Brain pericyte (primary cell): ENCODE measurements at places on chromosomes 11 and 22.
A peak's percentile ranks its signal among the peaks of the same experiment; 100 is the strongest.

GRCh38 chr11:66904561-66904960 is 47.7 kb downstream of the LRFN4 start:
- no peak for DNase-seq

- DNase-seq, result no peak
Measured at GRCh38 chr11:12216671-12217374, 106.4 kb downstream of the MICAL2 start.

DNA sequence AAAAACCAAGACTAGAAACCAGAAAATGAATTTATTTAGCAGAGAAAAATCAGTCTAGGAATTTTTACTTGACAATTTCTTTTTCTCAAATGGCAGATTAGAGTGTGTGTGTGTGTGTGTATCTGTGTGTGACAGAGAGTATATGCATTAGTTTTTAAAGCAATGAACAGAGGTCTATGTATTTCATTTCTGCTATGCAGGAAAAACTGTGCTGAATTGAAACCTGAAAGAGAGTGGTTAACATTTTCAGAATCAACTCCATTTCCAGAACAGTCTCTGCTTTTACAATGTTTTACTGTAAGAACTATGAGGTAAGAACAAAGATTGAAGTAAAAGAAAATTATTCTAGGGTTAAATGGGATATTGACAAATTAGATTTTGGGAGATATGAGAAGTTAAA is 114.8 kb downstream of the GRM5 start:
- no peak for DNase-seq

DNA sequence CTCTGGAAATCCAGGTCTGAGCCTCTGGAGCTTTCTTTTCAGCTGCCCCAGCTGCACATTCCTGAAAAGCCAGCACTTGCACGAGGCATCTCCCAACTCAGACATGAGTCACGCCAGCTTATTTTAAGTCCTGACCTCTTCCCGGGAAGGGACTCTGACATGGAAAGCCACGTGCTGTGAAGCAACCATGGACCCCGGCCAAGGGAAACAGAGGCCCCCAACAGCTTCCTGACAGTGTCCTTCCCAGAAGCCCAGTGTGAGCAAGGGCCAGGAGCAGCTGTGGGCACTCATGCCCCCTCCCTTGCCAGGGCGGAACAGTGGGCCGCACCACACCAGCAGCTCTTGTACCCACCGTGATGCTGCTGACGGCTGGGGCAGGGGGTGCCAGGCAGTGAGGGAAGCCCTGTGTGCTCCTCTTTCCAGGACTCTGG is 118.8 kb upstream of the CADM1 start:
- DNase-seq, result peak; percentile 90

GRCh38 chr22:39294571-39295468 is 24.6 kb downstream of the RPL3 start:
- no peak for DNase-seq

DNA sequence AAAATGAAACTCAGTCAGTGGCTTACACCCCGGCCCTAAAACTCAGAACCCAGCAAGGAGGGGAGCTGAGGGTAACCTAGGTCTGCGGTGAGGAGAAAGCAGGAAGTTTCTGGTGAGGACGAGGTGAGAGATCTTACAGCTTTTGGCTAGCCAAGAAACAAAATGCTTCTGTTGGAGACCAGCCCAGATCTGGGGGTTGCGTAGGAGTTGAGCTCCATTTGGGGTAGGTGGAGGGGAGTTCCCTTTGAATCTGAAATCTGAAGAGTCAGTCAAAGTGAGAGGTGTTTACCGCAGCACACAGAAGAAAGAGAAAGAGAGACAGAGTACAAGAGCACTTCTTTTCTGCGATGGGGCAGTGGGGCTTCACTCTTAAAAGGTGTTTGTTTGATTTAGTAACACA is 29.6 kb downstream of the EHF start:
- DNase-seq, result no peak

DNA sequence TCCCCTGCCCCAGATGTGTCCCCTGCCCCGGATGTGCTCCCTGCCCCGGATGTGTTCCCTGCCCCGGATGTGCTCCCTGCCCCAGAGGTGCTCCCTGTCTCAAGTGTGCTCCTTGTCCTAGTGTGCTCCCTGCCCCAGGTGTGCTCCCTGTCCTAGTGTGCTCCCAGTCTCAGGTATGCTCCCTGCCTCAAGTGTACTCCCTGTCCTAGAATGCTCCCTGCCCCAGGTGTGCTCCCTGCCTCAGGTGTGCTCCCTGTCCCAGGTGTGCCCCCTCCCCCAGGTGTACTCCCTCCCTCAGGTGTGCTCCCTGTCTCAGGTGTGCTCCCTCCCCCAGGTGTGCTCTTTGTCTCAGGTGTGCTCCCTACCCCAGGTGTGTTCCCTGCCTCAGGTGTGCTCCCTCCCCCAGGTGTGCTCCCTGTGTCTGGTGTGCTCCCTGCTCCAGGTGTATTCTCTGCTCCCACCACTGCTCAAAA is 48.7 kb upstream of the RASD2 start:
- DNase-seq, result no peak

GRCh38 chr11:89361734-89362133 is 129.4 kb downstream of the NOX4 start:
- no peak for DNase-seq

DNA sequence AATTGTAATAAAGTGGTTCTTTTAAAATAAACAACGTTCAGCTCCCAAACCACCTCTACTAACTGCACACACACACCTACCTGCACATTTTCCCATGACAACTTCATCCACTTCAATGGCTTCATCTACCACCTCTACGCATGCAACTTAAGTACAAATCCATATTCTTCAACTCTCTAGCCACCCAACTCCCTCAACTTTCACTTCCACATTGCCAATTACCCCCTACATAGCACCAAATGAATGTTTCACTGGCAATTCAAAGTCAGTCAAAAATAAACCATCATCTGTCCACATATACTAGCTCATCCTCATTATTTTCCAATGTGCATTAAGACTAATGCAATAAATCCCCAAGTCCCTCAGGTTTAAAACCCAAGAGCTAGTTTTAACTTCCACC is 50.7 kb upstream of the ARHGAP32 start:
- DNase-seq, result no peak

DNA sequence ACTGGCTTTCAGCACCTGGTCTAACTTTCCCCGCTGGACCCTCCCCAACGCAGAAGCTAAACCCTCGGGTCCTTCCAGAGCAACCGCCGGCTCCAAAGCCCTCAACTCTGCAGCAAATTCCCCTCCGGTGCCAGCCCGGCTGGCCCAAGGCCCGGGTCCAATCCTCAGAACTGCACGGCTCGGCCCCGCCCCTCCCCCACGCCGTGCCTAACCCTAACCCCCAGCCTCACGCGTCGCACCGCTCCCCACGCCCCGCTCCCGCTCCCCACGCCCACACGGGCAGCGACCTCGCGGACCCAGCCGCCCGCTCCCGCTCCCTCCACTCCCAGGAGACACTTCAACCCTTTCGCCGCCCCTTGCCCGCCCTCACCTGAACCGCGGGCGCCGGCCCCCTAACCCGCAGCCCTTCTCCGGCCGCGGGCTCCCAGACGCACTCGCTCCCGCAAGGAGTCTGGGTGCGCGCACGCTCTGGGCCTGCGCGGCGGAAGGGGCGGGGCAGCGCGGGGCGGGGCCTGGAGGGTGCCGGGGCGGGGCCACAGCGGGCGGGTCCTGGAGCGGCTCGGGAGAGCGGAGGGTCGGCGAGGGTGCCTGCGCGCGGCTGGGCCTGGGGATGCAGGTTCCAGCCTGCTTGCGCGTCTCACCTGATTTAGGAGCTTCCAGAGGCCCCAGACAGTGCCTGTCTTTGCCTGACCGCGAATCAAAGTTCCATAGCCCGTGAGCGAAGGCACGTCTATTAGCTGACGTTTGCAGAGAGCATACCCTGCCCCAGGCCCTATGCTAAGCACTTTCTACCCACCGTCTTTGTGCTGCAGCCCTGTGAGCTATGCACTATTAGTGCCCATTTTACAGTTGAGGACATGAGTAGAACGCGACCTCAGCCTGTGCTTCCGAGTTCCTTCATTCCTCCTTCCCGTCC is at the start of gene NFRKB:
Gene NFRKB, minus strand, starts transcription at position 453 of the 916 bp plus-strand sequence. CDS start 2,729 bp downstream, outside the sequence.
- peak; percentile 37 for DNase-seq
